Suprapubic skin (tissue), 4 donors: ENCODE measurements at places on chromosomes 2 and 18. TPM values are rescaled to one million over a fixed set of nuclear protein-coding genes. Genes with fewer than 3 reads are reported as not detected.

- H3K4me3 ChIP-seq: no peak overlapping the region
- no peaks in the 10 kb centered on the region for H3K36me3 ChIP-seq
- no peaks in the 10 kb centered on the region for H3K27me3 ChIP-seq
- H3K4me1 ChIP-seq: peaks cover 18% of the 10 kb centered on the region
Observed at GRCh38 chr2:224957540-224958461, 84.5 kb downstream of the DOCK10 start.

DNA sequence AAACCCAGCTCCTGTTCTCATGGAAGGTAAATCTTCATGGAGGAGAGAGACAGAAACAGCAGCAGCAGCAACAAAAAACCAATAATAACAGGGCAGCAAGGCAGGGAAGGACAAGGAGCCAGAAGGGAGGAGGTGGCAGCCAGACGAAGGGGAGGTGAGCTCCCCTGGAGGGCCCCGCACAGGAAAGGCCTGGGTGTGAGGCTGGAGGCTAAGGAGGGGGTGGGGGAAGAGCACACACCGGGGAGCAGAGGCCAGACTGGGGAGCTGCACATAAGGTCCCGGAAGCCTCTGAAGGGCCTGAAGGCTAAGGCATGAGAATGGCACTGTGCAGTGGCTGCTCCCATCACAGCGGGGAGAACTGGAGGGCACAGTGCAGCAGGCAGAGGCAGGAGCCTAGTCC lies 94.8 kb upstream of the SMAD7 start:
- no peaks in the 10 kb centered on the region for H3K4me1 ChIP-seq
- peaks cover 28% of the 10 kb centered on the region for H3K36me3 ChIP-seq

ACTG2 gene
- total RNA-seq: 26.7 TPM

DNA sequence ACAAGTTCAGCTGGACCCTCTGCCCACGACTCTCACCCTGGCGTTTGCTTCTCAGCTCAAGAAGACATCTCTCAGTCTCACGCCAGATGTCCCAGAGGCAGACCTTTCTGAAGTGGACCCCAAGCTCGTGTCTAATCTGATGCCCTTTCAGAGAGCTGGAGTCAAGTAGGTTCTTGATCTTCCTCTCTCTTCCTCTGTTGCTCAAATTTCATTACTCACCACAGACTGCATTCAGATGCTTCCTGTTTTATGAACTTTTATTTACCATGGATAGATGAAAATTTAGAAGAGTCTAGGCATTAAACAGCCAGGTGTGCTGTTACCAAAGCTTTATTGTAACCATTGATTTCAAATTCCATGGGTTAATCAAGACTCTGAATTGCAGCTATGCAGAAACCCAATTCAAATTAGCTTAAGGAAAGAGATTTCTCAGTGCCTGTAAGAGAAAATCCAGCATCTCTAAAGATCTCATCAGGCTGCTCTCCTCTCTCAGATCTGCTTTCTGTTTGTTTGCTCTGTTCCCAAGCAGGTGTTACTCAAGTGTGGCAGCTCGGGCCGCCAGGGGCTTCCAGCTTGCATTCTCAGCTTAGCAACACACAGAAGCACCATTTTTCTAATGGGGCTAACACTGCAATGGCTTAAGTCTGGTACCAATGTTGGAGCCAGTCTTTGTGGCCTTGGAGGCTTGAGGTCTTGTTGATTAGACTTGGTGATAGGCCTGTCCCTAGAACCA lies 16.5 kb downstream of the SMARCAL1 start:
- H3K27ac ChIP-seq: no peak overlapping the region
- H3K27me3 ChIP-seq: no peaks in the 10 kb centered on the region
- H3K36me3 ChIP-seq: peaks cover 91% of the 10 kb centered on the region
- no peak for DNase-seq
- H3K4me3 ChIP-seq: no peak overlapping the region
